A172 (cell line): ENCODE measurements at places on chromosomes 4 and X.

GRCh38 chrX:39452401-39452800 is 645.4 kb downstream of the BCOR start:
- DNase-seq: no peak

GRCh38 chr4:174521800-174522182 is 497 bp downstream of the HPGD start:
- DNase-seq: peak; percentile 4

- no peak for DNase-seq
Observed at GRCh38 chr4:83189631-83190136, 75.2 kb upstream of the PLAC8 start.

DNA sequence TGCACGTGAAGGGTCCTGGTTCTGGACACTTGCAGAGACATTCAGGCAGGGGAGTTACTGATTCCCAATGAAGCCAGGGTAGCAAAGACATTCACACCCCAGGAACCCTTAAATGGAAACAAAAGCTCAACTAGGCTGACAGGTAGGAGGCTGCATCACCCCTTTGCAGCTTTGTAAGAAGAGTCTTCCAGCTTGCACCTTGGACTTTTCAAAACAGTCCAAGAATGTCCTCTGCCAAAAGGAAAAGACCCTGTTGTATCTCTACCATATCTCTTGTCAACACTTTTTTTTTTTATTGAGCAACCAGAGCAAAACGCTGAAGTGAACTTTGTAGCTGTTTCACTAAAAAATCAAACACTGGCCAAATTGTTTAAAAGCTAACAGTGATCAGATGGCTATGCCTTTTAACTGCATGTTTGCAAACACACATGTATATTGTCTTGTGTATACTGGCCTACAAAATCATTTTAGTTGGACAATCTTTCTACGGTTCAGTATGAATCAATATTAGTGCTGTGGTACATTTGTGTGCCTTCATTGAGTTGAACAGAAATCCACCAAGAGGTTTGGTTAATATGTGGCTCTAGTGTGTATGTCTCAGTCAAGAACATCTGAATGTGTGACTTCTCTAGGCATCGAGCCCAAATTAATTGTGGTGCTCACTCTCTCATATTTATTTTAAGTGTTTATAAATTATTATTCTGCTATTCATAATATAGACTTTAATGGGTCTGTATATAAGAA is 18.5 kb upstream of the WWC2 start:
- DNase-seq: no peak

- peak; percentile 83 for DNase-seq
Observed at GRCh38 chr4:121728066-121728465, 31.3 kb upstream of the ANXA5 start.

DNA sequence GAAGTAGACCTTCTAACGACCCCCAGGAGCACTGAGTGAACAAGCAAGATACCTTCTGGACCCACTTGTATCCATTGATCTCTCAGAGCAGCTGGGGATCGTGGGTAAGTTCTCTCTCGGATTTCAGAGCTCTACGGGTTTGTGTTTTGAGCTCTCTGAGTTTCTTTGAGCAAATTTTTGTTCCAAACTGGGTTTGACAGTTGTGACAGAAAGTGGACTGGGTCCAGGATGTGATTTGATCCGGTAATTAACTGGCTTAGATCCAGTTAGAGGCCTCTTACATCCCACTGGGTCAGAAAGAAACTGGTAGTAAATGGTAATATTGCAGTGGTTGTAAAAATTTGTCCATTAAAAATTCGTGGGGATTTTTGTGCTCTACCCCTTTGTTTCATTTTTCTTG is 459.2 kb downstream of the INPP4B start:
- no peak for DNase-seq

- DNase-seq: no peak
Observed at GRCh38 chrX:150544835-150545770, 23.3 kb upstream of the MTM1 start.

- DNase-seq: peak; percentile 34
Observed at GRCh38 chrX:120446498-120446897, 22.6 kb downstream of the LAMP2 start.

GRCh38 chr4:108361446-108361820 is 192.7 kb upstream of the LEF1 start:
- no peak for DNase-seq

DNA sequence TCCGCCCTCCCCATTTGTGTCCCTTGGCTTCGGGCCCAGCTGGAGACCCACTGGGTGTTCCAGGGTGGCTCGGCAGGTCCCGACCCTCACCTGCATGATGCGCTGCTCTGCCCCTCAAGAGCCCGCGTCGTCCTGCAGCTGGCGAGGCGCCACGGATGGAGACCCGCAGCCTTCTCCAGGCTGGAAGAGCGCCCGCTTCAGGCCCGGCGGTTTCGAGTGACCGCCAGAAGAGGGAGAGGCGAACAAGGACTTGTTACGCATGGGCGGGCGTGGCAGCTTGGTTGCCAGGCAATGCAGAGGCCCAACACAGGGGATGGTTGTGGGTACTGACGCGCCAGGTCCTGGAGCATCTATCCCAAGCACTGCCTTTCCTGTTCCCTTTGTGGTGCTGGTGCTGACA is at the start of gene PDCL2:
Gene PDCL2 (minus strand): TSS at position 232 of the 400 bp plus-strand sequence. CDS start 136 bp downstream, at position 96.
- no peak for DNase-seq

GRCh38 chr4:105725623-105726022 is 17.0 kb downstream of the GSTCD start:
- no peak for DNase-seq

GRCh38 chr4:7786040-7786439 is 153.6 kb downstream of the AFAP1 start:
- no peak for DNase-seq

DNA sequence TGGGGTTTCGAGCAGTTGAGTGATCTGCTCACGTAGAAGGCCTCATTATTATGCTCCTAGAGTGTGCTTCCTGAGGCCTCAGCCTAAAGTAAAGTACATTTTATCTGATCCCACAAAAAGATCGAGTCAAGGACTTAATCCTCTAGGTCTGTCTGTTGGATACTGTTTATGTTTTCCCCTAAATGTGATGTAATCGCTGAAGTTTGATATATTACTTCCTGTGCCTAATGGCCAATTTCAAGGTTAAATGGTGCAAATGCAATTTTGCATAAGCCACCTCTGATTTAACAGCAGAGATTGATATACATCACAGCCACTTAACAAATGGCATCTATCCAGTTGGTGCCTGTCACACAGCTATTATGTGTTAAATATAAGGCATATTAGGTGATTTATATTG is 19.4 kb upstream of the SERTM2 start:
- DNase-seq: no peak

GRCh38 chr4:153804722-153805121 is 15.8 kb upstream of the SFRP2 start:
- no peak for DNase-seq

GRCh38 chrX:29023207-29023606 is 436.0 kb downstream of the IL1RAPL1 start:
- no peak for DNase-seq

DNA sequence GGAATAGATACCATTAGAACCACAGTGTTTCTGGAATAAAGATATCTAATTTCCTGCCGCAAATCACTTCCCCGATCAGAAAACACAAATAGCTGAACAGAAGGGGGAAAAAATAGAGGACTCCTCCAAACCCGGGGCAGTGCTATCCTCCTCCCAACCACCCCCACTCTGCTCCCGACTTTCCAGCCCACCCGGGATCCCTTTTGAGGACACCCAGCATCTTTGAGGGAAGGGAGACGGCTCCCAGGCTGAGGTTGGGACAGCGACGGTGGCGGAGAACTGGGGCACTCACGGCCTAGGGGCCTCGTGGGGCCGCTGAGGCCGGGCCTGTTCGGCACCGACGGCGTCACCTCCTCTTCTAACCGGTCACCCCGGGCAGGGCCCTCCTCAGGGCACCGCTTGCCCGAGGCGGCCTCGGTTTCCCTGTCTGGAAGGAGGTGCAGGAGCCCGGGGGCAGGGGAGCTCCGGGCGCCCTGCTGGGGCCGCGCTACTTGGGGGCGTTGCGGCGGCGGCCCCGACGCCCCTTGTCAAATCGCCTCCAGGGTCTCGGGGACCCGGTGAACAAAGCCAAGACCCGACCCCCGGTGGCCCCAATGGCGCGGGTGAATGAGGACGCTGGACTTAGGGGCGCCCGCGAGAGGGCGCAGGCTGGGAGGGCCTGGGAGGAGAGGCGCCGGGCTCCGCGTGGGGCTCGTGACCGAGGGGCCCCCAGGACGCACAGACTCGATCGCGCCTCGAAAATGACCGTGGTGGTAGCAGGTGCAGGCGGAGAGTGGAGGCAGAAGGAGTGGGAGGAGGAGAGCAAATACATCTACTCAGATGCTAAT is 6.9 kb upstream of the ARX start:
- no peak for DNase-seq

- no peak for DNase-seq
Observed at GRCh38 chr4:25549413-25549812, 106.2 kb upstream of the SLC34A2 start.

GRCh38 chr4:116872308-116872707 is 213.1 kb downstream of the TRAM1L1 start:
- DNase-seq: no peak

- peak; percentile 1 for DNase-seq
Observed at GRCh38 chr4:15106399-15106798, 104.1 kb downstream of the CPEB2 start.
